Stimulated activated naive B cell treated with anti-CD40 and anti-IgM and Interleukin-4, amounts not matched to agents 10 μg/mL and 1 μg/mL and 100 μg/mL, for 72 hours (primary cell): ENCODE measurements at places on chromosomes 5 and 9.

- DNase-seq, result no peak
Measured at GRCh38 chr9:133845440-133845839, 107.3 kb upstream of the SARDH start.

DNA sequence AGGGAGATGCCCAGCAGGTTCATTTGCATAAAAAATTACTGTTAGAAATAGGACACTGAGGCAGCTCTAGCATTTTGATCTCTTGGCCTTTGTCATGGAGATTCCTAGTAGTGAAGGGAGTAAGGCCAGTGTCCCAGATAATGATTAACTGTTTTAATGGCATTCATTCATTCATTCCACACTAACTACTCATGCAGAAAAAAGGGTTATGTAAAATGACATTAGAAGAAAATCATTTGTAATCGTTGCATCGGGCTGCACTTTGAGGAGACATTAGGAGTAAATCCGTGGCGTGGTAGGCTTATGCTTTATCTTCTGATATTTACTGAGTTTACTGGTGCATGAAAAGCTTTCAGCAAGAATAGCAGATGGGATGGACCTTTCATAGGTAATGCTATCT, 82.6 kb upstream of the GRHPR start:
- no peak for DNase-seq

- DNase-seq, result no peak
Measured at GRCh38 chr9:27371382-27371781, 74.4 kb upstream of the EQTN start.

- no peak for DNase-seq
Measured at GRCh38 chr5:85512896-85513295, 1104.8 kb upstream of the COX7C start.

GRCh38 chr5:78920604-78921003, 64.5 kb downstream of the ARSB start:
- no peak for DNase-seq
